SW480 (cell line): ENCODE measurements at places on chromosomes 5 and 9.
A peak's percentile ranks its signal among the peaks of the same experiment; 100 is the strongest.

DNA sequence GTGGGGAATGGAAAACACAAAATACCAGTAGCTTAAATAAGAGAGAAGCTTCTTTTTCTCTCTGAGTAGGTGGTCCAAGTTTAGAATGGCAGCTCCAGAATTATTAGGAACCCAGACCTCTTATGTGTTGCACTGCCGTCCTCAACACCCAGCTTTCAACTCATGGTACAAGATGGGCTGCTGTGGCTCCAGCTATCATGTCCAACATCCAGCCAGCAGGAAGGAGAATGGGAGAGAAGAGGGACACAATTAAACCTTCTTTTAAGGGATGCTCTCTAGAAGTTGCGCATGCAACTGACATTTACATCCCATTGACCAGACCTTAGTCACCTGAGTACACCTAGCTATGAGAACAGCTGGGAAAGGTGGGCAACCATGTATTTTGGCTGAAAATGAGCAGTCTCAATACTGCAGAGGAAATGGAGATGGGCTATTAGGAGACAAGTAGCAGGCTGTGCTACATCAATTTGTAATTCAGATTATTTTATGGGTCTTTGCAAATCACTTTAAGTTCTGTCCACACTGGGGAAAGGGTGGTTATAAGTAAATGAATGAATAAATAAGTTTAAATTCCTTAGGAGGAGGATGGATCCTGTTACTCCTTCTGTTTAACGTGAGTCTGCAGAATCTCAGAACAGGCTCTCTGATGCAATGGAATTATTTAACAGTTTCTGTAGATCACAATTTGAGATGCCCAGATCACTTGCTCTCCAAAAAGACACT, 76.1 kb downstream of the SLC28A3 start:
- DNase-seq = no peak

DNA sequence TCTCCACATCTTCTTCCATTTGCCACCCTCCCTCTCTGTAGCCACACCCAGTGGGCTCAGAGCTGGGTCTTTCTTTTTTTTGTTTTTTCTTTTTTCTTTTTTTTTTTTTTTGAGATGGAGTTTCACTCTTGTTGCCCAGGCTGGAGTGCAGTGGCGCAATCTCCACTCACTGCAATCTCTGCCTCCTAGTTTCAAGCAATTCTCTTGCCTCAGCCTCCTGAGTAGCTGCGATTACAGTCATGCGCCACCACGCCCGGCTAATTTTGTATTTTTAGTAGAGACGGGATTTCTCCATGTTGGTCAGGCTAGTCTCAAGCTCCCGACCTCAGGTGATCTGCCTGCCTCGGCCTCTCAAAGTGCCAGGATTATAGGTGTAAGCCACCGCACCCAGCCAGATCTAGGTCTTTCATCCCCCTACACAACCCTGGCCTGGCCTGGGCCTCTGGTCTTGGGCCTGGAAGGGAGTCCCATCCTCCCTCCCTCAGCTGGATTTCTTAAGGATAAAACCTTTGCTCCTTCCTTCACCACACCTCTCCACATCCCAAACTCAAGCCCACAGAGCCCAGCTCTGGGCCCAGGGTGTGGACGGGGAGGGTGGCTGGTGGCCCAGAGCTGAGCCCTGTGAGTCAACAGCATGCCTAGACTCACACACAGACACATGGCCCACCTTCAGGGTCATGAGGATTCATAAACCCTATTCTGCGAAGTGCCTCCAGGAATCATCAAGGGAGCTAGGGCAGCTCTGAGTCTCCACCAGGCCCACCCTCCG, 18.8 kb upstream of the KCNIP1 start:
- DNase-seq = no peak

- DNase-seq = peak; percentile 13
Measured at GRCh38 chr5:9507974-9508373, 37.9 kb downstream of the SEMA5A start.

DNA sequence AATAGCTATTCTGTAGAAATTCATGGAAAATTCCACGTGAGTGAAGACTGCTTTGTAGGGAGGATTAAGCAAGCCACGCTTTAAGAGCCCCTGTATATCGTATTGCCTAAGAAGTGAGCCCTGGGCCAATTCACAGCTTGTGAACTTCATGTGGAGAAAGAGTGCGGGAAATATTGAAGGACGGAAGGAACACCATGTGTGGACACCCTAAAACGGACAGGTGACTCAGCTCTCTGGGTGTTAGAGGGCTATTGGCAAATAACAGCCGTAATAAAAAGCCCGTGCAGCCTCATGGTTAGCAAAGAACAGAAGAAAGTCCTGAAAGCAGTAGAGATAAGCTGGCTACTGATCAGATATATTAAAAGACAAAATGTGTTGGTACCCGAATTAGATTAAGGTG, 26.4 kb downstream of the ZNF366 start:
- DNase-seq = no peak

DNA sequence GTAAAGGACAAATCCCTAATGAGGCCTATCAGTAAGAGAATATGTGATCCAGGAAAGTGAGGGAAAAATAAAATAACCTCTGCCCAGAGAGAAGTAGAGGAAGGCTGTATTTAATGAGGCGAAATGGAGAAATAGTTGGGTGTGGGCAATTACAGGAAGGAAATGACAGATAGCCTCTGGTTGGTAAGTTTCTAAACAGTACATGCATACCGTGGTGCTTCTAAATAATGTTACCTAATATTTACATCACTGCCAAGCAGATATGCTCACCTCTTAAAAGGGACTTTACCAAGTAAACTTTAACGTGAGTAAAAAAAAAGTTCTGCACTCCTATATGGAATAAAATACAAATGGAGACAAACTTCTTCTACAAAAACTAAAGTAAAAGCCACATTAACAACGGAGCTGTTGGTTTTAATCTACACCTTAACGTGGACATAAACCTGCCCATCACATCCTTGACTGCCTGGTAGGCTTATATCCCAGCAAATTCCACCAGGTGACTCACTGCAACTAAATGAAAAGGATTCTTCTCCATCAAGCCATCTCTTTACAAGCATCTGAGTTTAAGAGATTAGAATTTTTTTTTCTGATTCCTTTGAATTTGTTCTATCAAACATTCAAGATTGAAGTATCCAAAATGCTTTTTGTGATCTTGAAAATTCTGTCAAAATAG, 12.4 kb downstream of the NFIL3 start:
- DNase-seq = no peak

DNA sequence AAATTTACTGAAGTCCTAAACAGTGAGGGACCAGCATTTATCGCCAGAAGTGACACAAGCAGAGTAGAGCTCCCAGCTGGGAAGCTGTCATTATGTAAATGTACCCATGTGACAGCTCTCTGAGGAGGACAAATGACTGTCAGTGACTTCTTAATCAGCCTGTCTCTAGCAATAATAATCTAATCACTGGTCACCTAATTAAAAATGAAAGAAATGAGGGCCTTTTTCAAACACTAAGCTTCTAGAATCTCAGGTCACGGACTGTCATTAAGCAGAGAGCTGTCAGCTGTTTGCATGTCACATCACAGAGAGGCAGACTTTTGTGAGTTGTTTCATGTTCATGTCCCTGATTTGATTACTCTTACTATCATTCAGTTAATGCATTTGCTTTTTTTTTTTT, 77.9 kb upstream of the FBXL17 start:
- no peak for DNase-seq

GRCh38 chr5:1247811-1248210, 22.6 kb downstream of the SLC6A18 start:
- no peak for DNase-seq

DNA sequence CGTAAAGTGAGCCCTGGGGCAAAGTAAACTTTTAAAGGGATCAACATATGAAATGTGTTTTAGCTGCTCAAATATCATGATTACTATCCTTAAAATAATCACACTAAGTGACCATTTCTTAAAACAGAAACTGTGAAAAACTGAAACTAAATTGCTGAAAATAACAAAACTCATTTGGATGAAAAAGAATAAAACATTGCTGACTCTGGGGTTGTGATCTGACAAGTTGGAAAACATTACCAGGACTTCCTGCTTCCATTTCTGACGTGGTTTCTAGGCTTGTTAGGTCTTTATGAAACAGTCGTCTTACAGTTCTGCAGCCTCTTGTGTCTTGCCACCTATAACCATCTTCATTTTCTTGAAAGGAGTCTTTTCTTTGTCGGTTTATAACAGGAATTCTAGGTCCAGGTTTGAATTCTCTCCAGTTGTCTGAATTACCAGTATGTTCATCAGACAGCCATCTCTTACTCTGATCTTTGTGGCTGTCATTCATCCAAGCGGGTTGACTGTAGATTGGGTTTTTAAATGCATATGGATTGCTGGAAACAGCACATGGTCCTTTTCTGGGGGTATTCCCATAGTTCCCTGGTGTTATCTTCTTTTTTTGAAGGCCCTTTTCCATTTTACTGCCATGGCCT, 1.7 kb downstream of the TUT7 start:
- no peak for DNase-seq

DNA sequence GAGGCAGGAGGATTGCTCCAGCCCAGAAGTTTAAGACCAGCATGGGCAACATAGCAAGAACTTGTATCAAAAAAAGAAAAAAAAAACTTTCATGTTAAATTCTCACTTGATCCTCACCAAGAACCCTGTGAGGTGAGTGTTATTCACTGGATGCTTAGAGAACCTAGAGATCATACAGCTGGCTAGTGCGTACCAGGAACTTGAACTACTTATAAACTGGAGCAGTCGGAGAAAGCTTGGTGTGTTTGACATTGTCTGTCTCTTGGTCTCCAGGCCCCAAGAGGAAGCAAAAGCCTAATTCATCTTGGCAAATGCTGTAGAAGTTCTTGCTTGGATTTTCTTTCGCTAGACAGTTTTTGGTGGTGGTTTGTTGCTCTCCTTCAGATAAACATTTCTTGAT, 18.1 kb downstream of the TJP2 start:
- DNase-seq = no peak

DNA sequence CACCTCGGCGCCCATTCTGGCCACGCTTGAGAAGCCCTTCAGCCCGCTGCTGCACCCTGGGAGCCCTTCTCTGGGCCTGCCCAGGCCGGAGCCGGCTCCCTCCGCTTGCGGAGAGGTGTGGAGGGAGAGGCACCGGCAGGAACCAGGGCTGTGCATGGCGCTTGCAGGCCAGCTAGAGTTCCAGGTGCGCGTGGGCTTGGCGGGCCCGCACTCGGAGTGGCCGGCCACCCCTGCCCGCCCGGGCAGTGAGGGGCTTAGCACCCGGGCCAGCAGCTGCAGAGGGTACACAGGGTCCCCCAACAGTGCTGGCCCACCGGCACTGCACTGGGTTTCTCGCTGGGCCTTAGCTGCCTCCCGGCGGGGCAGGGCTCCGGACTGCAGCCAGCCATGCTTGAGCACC, 72.3 kb upstream of the SYK start:
- no peak for DNase-seq

DNA sequence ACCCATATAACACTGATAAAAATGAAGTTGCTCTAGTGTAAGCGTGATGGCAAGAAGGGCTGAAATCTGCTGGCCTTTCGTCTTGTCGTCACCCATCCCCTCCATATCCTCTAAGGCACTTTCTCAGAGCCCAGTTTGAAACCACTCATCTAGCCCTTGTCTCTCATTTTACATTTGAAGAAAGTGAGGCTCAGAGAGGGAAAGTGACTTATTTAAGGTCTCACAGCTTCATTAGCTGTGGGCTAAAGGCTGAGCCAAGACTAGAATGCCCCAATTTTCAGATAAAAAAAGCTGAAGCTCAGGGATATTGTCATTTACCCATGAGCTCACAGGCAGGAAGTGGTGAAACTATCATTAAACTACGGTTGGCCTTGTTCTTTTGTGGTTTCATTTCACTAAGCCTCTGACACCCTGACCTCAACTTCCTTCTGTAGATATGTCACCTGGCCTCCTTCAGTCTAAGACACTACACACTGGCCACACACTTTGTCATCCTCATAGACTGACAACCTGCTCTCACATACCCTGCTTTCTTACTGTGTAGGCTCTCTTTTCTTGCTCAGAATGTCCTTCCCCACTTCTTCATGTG, 176.7 kb upstream of the DMAC1 start:
- no peak for DNase-seq

DNA sequence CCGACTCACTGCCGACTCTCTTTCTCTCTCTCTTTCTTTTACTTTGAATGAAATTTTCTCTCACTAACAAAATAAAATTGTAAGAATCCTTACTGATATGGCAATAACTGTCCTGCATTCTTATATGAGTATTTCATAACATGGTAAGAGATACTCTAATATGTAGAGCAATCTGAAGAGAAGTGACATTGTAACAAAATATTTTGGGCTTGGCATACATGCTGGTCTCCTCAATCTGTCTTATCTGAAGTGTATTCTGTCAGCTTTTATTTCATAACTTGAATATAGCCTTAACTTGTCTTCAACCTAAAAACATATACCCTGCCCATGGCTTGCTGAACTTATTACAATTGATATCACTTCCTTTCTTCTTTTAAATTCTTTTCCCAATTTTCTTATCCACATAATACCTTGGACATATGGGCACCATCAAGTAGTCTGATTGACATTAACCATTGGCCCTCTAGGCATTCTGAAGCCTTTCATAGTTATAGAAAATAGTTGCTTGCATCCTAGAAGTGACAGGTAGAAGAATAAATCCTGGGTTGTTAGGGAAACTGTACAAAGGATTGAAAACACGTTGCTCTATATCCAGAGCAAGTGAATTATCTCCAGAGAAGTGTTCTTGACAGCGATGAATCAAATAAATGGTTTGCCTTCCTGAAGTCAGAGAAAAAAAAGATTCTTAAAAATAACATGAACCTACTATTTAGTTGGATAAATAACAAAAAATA, 537.6 kb upstream of the TYRP1 start:
- no peak for DNase-seq

DNA sequence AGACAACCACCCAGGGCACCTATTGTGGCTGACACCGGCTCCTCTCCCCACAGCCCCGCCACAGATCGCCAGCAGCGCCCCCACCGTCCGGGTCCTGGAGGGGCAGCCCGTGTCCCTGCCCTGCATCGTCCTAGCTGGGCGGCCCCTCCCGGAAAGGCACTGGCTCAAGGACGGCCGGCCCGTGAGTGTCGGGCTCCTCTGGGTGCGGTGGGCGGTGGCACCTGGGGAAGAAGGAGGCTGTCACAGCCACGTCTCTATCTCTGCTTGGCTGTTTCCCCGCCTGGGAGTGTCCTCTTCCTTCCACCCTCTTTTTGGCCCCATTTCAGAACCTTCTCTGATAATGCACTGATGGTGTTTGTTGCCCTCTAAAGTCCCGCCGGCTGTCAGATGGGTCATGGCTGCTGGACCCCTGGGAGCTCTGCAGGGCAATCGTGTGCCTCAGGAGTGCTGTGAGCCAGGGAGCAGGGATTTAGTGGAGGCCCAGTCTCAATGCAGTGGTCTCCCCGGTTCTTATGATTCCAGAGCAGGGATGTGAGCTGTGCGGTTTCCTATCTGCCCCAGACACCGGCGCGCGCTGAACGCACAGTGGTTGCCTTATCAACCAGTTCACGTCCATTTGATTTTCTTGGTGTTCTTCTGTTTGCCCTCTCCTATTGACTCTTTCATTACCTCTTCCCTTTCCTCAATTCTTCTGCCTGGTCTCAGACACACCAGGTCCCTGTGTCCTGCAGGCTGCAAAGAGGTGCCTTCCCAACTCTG, 55.3 kb downstream of the HMCN2 start:
- peak; percentile 11 for DNase-seq

GRCh38 chr5:9428272-9428671, 117.6 kb downstream of the SEMA5A start:
- no peak for DNase-seq
